ENCODE measurements at places on chromosomes 12 and 14. TPM values are rescaled to one million over a fixed set of nuclear protein-coding genes. Genes with fewer than 3 reads are reported as not detected.
A peak's percentile ranks its signal among the peaks of the same experiment; 100 is the strongest.

- no peak for DNase-seq
These were observed 5.9 kb upstream of the MYO1A start for GRCh38 chr12:57055824-57056223.

DNA sequence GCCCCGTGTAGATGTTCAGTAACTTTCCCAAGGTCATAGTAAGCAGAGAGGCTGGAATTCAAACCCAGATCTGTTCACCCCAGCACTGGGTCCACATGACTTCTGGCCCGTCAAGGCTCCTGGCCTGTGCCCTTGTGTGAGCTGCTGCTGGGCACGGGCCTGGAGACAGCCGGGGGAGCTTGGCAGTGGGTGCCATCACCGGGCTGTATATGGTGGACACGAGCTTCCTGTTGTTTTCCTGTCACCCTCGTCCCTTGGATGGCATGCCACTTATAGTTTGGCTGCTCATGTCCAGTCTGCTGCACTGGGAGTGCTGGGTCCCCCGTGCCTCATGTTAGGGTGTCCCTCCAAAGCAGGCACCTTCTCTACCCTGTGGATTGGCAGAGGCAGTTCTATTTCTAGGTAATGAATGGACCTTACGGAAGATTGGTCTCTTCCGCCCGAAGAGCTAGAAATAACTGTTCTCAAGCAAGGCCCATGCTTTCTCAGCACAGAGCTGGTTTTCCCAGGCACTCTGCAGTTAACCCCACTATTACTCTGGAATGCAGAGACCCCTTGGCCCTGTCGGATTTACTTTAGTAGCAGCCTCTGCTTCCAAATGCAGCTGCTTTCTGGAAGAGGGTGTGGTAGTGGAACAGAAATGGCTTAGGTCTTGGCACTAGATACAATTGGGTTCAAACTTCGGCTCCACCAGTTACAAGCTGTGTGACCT is 44.3 kb downstream of the ELK3 start:
- DNase-seq, result peak; percentile 35

GRCh38 chr12:7857971-7858370 is 14.7 kb downstream of the SLC2A14 start:
- no peak for DNase-seq

FOXA1 gene
- polyA plus RNA-seq, result 14.3 TPM

- DNase-seq, result no peak
These were observed 282.7 kb upstream of the SFSWAP start for GRCh38 chr12:131428091-131428685.

- DNase-seq, result peak; percentile 92
These were observed 1.8 kb upstream of the RHOF start for GRCh38 chr12:121795034-121795968.

Measured in lung (tissue), 17 donors.